Tracheal epithelial cell (primary cell): ENCODE measurements at places on chromosomes 7 and 10. TPM values are rescaled to one million over a fixed set of nuclear protein-coding genes. Genes with fewer than 3 reads are reported as not detected.

Gene ETV1
- total RNA-seq = 0.24 and 0.43 TPM in 2 replicates

Gene ELMO1
- 1.4 TPM in 1 of 2 replicates, not detected in the other for total RNA-seq

Gene OPALIN
- not detected in 2 replicates for total RNA-seq

Gene PTPN20
- 1.1 and 2.4 TPM in 2 replicates for total RNA-seq

Gene PRR15
- 1.3 and 3.9 TPM in 2 replicates for total RNA-seq

Gene PRSS2
- total RNA-seq = not detected in 2 replicates

Gene IL6
- total RNA-seq = 23.1 TPM in 1 of 2 replicates, not detected in the other

Gene HTR5A
- not detected in 2 replicates for total RNA-seq

Gene HEPACAM2
- total RNA-seq = not detected in 2 replicates

Gene WNT8B
- total RNA-seq = not detected in 2 replicates

Gene CYP26C1
- total RNA-seq = 0.24 TPM in 1 of 2 replicates, not detected in the other

Gene ZNF467
- 0.43 and 1.2 TPM in 2 replicates for total RNA-seq

Gene CFAP43
- total RNA-seq = 0.21 and 0.48 TPM in 2 replicates

Gene ALOX5
- total RNA-seq = 1.7 and 4.8 TPM in 2 replicates

Gene CXCL12
- total RNA-seq = 0.48 TPM in 1 of 2 replicates, not detected in the other
